ENCODE measurements at places on chromosomes 1 and 21. TPM values are rescaled to one million over a fixed set of nuclear protein-coding genes. Genes with fewer than 3 reads are reported as not detected.
A peak's percentile ranks its signal among the peaks of the same experiment; 100 is the strongest.

Gene CHRM3
- total RNA-seq, result 0.21 TPM

Gene TMCO4
- 13.0 TPM for total RNA-seq

Gene IL20
- not detected for total RNA-seq

Gene HTR6
- not detected for total RNA-seq

Gene HSPA6
- total RNA-seq, result not detected

Gene AKR7A3
- total RNA-seq, result 0.33 TPM

Gene OPRD1
- total RNA-seq, result 0.21 TPM

Gene POLR3GL
- 12.2 TPM for total RNA-seq

Gene PIK3R3
- 7.4 TPM for total RNA-seq

Gene GBP4
- 0.50 TPM for total RNA-seq

Gene SPOCD1
- total RNA-seq, result 29.4 TPM

Gene CCDC24
- 4.4 TPM for total RNA-seq

Gene CATSPERE
- 0.21 TPM for total RNA-seq

Gene ARTN
- total RNA-seq, result 3.9 TPM

GRCh38 chr21:21097466-21097865, 99.3 kb downstream of the NCAM2 start:
- DNase-seq, result no peak

- DNase-seq, result no peak
Measured at GRCh38 chr21:32917362-32918135, 108.2 kb upstream of the OLIG2 start.

- DNase-seq, result no peak
Measured at GRCh38 chr1:65459397-65459768, 38.9 kb downstream of the LEPR start.

DNA sequence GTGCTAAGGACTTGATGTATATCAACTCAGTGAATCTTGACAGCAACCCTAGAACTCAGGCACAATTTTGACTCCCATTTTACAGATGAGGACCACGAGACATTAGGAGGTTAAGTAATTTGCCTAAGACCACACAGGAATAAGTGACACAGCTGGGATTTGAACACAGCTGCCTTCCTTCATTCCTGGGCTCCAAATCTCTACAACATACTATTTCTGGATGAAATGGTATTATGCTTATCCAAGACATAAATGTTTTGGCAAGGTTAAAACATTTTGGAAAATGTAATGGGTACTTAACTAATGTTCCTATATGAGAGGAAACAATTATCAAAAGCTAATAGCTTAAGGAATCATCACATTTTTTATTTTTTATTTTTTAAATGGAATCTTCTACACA, 4.8 kb downstream of the CLDN8 start:
- no peak for DNase-seq

- no peak for DNase-seq
Measured at GRCh38 chr21:32239551-32239950, 39.3 kb downstream of the MIS18A start.

DNA sequence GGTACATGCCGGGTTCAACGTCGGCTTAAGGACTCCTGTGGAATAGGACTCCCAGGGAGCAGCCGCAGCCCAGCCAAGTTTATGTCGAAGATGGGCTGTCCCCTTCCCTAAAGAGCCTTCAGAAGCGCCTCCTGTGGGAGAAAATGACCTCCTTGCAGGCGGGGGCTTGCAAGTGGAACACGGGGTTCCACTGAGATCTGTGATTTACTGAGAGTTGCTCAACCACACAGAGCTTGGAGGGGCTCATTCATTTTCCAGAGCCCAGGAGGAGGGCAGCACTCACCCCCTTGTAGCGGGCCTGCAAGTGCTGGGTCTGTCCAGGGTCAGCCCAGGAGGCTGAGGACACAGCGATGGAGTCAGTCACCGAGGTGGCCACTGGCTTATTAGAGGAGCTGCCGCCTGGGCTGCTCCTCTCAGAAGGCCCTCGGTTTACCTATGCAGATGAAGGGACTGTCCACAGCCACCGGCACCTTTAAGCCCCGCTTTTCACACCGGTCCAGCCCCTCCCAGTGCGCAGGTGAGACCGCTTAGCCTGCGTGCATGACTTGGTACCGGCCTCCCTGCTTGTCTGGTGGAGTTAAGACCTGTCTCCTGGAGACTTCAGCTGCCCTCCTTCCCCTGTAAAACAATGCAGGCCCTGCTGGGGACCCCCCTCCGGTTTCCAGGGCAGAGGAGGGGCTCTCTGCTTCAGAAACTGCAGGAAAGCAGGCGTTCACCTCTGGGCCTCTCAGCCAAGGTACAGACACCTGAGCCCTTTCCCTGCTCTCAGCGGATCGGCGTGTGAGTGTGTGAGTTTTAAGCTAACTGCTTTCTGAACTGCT, 57.5 kb downstream of the ATP5PO start:
- DNase-seq, result no peak

GRCh38 chr1:174654560-174654959, 206.8 kb downstream of the GPR52 start:
- no peak for DNase-seq

DNA sequence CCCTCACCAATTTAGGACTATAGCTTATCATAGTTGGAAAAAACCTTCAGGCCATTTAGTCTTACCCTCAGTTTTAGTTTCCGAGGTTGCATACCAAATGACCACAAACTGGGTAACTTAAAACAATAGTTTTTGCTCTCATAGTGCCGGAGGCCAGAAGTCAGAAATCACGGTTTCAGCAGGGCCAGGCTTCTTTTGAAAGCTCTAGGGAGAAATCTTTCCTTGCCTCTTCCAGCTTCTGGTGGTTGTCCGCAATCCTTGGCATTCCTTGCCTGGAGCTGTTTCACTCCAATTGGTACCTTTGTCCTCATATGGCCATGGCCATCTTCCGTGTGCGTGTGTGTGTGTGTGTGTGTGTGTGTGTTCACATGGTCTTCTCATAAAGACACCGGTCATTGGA, 12.4 kb upstream of the PLXNA2 start:
- DNase-seq, result no peak

GRCh38 chr1:118744420-118744819, 243.7 kb downstream of the TBX15 start:
- DNase-seq, result no peak

- no peak for DNase-seq
Measured at GRCh38 chr1:196659471-196659870, 7.6 kb downstream of the CFH start.

- no peak for DNase-seq
Measured at GRCh38 chr1:8555582-8555981, 237.7 kb downstream of the SLC45A1 start.

GRCh38 chr1:67747671-67748546, 62.9 kb downstream of the GADD45A start:
- DNase-seq, result no peak

DNA sequence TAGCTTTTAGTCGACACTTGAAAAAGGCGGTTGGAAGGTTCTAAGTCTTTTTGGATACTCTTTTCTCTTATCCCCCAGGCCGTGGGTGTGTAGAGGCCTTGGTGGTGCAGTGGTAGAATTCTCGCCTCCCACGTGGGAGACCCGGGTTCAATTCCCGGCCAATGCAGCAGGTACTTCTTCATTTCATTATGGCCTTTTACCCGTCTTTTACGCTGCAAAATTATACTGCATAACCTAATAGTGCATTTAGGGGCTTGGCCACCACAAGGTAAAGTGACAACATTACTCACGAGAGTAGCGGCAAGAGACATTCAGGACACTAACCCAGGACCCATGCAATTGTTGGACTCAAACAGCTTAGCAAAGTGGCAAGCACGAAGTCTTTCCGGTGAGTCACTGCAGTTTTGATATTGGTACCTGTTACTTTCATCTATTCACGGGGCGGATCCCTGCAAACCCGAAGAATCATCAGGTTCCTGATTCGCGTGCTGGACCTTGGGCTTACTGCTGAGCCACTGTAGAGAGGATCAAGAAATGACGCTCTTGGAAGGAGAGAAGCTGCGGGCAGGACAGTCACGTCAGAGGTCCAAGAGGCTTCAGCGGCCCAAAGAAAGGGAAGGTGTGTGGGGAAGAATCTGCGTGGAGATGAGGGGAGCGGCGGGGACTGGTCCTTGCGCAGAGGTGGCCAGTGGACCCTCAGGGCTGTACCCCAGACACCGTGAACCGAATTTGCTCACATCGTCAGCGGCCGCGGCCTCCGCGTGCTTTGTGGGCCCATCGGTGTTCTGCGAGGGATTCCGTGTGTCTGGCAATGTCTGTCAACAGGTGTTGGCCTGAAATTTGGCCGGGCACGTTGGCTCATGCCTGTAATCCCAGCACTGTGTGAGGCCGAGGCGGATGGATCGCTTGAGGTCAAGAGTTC, 12.9 kb upstream of the RNU1-4 start:
- no peak for DNase-seq

GRCh38 chr1:151478140-151478812, 19.0 kb upstream of the POGZ start:
- no peak for DNase-seq

DNA sequence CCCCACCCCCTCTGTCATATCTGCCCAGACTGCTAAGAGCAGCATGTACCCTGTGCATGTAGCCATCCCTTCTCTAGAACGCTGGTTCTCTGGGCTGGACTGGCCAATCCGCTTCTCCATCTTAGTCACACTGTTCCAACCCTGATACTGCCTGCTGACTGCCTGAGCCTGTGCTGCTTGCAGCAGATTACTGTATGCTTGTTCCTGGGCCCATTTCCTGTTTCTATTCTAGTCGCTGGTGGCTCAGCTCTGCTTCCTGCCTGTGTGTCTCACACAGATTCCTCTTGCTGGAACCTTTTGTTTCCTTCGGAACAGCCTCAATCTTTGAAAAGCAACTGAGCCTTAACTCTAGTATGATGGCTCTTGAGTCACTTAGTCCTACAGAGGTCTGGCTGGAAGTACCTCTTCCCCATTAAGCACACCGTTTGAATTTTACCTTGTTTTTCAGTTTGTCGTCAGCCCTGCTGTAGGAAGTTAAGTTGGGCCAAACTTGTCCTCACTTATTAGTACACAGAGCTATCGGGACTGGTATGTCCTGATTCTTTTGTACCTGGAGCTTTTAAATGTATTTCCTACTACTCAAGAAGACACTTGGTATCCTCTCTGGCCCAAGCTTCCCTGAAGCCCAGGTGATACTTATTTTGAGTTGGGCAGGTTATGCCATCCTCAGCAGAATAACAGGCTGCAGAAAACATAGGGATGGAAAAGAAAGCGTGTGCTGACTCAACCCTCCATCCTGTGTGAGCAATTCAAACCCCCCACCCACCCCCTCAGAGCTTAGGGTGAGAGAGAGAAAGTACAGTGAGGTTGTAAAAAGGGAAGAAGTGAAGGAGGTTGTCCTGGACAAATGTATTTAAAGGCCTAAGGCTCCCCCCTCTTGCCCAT, 43.4 kb upstream of the PIGV start:
- peak; percentile 80 for DNase-seq

GRCh38 chr21:35611708-35612132, 448.6 kb downstream of the SETD4 start:
- DNase-seq, result no peak

DNA sequence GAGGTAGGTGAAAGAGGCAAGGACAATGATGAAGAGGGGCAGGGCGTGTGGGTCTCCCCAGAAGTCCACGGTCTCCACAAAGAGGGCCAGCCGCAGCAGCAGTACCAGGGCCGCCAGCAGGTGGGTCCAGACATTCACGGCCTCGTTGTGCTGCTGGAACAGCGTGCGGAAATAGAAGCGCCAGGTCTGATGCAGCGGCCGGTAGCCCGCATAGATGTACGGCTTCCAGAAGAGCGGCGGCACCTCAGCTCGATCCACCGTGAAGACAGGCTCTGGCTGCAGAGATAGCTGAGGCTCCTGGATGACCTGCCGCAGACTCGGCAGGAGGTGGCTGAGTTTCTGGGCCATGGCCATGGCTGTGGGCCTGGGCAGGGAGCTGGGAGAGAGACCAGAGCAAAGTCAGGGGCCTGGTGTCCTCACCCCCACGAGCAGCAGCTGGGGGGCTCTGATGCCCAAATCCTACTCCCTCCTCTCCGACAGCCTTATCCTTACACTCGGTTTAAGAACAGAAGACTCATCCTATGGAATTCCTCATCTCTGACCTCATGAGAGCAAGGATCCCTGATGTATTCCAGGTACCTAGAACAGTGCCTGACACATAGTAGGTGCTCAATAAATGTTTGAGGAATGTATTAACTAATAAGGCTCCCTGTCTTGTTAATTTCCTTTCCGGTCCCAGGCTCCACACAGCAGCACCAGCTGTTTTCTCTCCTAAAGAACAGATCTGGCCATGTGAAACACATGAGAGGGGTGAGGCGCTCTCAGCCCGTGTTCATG, 4.4 kb upstream of the AUNIP start:
- DNase-seq, result no peak

DNA sequence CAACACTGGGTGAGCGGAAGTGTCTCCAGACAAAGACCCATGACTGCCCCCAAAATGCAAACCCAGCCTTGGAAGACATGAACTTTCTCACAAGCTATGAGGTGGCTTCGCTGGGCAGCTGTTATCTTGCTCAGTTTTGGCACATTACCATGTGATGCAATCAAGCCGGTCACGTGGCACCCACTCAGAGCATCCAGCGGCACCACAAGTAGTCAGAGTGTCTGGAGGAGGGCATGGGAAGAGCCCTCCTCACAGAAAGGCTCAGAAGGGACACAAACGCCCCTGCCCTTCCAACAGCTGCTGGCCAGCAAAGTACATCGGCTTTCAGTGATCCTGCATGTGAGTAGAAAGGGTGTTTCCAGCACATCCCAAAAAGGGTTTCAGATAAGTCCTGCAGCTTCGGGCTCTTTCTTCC, 145.5 kb upstream of the IRF2BP2 start:
- DNase-seq, result no peak

DNA sequence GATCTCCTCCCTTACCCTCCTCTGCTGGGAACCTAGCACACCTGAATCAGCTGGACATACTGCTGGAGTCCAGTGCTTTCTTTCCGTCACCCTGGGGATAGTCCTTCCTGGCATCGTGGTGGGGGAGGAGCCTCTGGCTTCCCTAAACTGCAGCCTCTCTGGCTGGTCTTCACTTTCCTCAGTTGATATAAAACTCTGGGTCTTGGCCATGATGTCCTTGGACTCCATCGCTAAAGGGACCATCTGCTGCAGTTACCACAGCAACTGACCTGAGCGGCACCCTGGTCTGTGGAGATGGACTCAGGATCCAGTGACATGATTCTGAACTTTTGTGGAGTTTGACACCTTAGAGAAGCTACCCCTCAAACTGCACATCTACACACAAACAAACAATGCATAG, 22.8 kb downstream of the PARS2 start:
- no peak for DNase-seq

- no peak for DNase-seq
Measured at GRCh38 chr1:102085896-102086295, 89.2 kb upstream of the OLFM3 start.

- peak; percentile 80 for DNase-seq
Measured at GRCh38 chr1:66271216-66271903, 262.6 kb upstream of the SGIP1 start.

- DNase-seq, result no peak
Measured at GRCh38 chr1:24089743-24090555, 22.0 kb downstream of the MYOM3 start.

GRCh38 chr21:45151445-45152160, 77.2 kb downstream of the ADARB1 start:
- no peak for DNase-seq

Data from kidney epithelial cell (primary cell).